Activated B cell treated with CpG ODN at 0.5 μM for 24 hours (primary cell): ENCODE measurements at places on chromosomes 4 and X. TPM values are rescaled to one million over a fixed set of nuclear protein-coding genes. Genes with fewer than 3 reads are reported as not detected.

The CASK gene
- total RNA-seq: 21.5 and 23.0 TPM in 2 replicates

DNA sequence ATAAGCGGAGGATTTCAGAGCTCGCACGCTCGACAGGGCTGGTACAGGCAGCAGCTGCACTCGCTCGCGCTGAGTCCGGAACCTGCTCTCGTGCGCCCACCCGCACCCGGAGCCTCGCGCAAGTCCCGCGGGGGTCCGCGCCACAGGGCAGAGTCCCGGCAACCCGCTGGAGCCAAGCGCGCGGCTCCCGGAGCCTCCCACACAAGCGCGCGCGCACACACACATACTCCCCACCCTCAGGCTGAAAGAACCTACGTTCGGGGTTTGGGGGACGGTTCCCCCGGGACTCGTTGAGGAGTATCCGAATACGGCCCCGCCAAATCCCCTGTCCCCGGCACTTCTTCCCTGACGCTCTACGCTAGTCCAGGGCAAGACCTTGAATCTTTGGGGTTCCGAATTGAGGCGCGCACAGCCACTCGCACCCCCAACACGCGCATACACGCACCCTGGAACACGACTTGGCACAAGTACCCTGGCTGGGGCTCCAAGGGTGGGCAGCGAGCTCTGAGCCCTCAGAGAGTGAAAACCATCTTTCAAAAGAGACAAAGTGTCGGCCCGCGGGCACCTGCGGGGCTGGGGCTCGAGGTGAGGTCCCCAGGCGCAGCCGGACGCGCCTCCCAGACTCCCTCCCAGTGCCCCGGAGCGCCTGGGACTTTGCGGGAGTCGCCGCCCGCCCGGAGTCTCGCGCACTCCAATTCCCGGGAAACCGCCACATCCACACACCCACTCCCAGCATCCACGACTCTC is 952 bp downstream of the ANOS1 start:
- no peaks in the 10 kb centered on the region for H3K36me3 ChIP-seq
- no peak overlapping the region for H3K4me3 ChIP-seq
- H3K4me1 ChIP-seq: no peaks in the 10 kb centered on the region
- DNase-seq: no peak

The SMIM43 gene
- not detected in 2 replicates for total RNA-seq

The MAEA gene
- 67.3 and 73.7 TPM in 2 replicates for total RNA-seq

- no peak for DNase-seq
- no peak overlapping the region for H3K27ac ChIP-seq
- H3K4me1 ChIP-seq: no peaks in the 10 kb centered on the region
- H3K4me3 ChIP-seq: no peak overlapping the region
Observed at GRCh38 chr4:142923619-142924018, 77.5 kb upstream of the INPP4B start.

GRCh38 chrX:126394681-126395080 is 157.9 kb downstream of the DCAF12L1 start:
- no peak overlapping the region for H3K4me3 ChIP-seq
- H3K4me1 ChIP-seq: no peaks in the 10 kb centered on the region
- no peaks in the 10 kb centered on the region for H3K27me3 ChIP-seq
- no peak for DNase-seq
- no peak overlapping the region for H3K27ac ChIP-seq
- no peaks in the 10 kb centered on the region for H3K36me3 ChIP-seq

The RP2 gene
- 11.3 TPM in 2 replicates for total RNA-seq

DNA sequence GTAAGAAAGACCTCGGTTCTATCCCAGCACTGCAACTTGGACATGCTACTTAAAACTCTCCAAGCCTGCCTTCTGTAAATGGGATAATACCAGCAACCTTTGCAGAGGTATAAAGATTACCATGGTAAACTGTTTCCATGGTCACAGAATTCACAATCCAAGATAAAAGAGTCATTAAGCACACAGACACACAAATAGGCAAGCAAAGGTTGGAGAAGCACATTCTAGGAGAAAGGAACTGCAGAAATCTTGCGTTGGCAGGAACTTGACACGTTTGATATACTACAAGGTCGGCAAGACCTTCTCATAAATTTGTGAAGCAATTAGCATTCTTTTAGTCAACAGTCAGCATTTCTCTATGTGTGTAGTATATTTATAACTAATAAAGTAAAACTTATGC is 12.3 kb upstream of the CHRNA9 start:
- no peaks in the 10 kb centered on the region for H3K36me3 ChIP-seq
- H3K27ac ChIP-seq: no peak overlapping the region
- peaks cover 16% of the 10 kb centered on the region for H3K4me1 ChIP-seq
- no peaks in the 10 kb centered on the region for H3K27me3 ChIP-seq
- DNase-seq: no peak

DNA sequence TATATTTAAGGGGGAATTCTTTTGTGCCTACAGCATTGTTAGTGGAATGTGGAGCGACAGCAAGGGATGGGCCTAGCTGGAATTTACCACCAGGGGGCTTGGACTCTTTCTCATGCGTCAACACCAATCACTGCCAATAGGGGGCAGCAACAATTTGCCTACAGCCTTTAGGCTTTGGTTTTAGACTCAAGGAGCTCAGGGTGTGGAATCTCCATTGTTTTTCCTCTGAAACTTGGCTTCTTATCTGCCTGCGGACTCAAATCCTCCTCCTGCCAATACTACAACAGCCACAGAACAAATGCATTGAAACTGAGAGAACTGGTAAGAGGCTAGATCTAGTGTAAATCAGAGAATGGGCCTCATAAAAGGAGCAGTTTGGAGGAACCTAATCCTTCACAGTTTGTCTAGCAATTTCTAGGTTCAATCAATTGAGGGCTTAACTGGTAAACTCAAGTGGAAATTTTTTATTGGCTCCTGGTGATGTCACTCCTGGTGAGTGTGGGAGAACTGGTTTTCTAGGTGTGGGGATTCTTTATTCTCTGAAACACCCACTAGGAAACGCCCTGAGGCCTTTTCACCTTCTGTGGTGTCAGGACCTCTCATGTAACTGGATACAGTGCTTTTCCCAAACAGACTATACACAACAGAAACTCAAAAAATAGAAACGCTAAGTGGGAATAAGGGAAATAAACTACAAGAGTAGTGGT is 27.9 kb upstream of the TMSB4X start:
- no peaks in the 10 kb centered on the region for H3K36me3 ChIP-seq
- DNase-seq: peak; percentile 47
- peaks cover 58% of the 10 kb centered on the region for H3K4me1 ChIP-seq
- peak overlapping the region; percentile 92 for H3K27ac ChIP-seq
- H3K27me3 ChIP-seq: no peaks in the 10 kb centered on the region
- peak overlapping the region; percentile 62 for H3K4me3 ChIP-seq

DNA sequence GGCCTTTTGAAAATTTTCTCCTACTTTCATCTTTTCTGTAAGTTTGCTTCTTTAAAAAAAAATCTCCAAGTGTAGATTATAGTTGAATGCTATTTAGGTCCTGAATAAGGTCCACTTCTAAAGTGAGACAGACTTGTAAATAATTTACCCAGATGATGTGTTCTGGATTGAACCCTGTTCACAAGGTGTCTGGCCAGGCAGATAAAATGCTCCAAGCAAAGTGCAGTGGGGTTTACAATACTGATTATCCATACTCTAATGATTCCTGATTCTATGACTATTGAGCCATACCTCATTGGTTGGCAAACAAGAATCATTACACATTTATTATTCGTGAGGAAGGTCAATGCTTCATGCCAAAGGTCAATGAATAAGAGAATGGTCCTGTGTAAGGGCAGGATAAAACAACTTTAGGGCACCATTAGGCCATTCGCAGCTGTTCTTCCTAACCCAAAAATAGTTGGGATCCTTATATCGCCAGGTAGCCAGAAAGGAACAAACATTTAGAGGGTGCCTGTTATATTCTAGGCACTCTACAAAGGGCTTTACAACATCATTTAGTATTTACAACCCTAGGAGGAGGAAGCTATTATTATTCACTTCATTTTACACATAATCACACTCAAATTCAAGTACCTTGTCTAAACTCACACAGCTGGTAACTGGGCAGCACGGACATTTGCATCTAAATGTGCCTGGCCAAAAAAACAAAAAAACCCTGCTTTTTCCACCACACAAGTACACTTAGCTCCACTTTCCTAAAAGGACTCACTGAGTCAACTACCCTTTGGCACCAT is 18.6 kb upstream of the SAT1 start:
- no peaks in the 10 kb centered on the region for H3K4me1 ChIP-seq
- no peaks in the 10 kb centered on the region for H3K36me3 ChIP-seq
- no peak overlapping the region for H3K27ac ChIP-seq
- DNase-seq: no peak

GRCh38 chr4:131613824-131614216 is 1535.3 kb upstream of the PCDH10 start:
- no peak overlapping the region for H3K4me3 ChIP-seq
- H3K27ac ChIP-seq: no peak overlapping the region
- no peaks in the 10 kb centered on the region for H3K27me3 ChIP-seq
- H3K4me1 ChIP-seq: no peaks in the 10 kb centered on the region

- no peaks in the 10 kb centered on the region for H3K27me3 ChIP-seq
- H3K4me1 ChIP-seq: peaks cover 20% of the 10 kb centered on the region
- H3K4me3 ChIP-seq: peak overlapping the region; percentile 81
- peak; percentile 15 for DNase-seq
Observed at GRCh38 chrX:139930916-139931645, 1.8 kb downstream of the ATP11C start.

The FMR1 gene
- total RNA-seq: 51.8 and 60.3 TPM in 2 replicates

GRCh38 chr4:17068891-17069290 is 170.4 kb upstream of the LDB2 start:
- no peaks in the 10 kb centered on the region for H3K4me1 ChIP-seq
- H3K36me3 ChIP-seq: no peaks in the 10 kb centered on the region
- H3K27ac ChIP-seq: no peak overlapping the region
- no peaks in the 10 kb centered on the region for H3K27me3 ChIP-seq
- no peak for DNase-seq
- no peak overlapping the region for H3K4me3 ChIP-seq

- H3K27me3 ChIP-seq: peaks cover 4% of the 10 kb centered on the region
- H3K4me3 ChIP-seq: no peak overlapping the region
- no peaks in the 10 kb centered on the region for H3K36me3 ChIP-seq
- H3K27ac ChIP-seq: no peak overlapping the region
- no peaks in the 10 kb centered on the region for H3K4me1 ChIP-seq
Observed at GRCh38 chr4:8540991-8541390, 39.2 kb upstream of the GPR78 start.

DNA sequence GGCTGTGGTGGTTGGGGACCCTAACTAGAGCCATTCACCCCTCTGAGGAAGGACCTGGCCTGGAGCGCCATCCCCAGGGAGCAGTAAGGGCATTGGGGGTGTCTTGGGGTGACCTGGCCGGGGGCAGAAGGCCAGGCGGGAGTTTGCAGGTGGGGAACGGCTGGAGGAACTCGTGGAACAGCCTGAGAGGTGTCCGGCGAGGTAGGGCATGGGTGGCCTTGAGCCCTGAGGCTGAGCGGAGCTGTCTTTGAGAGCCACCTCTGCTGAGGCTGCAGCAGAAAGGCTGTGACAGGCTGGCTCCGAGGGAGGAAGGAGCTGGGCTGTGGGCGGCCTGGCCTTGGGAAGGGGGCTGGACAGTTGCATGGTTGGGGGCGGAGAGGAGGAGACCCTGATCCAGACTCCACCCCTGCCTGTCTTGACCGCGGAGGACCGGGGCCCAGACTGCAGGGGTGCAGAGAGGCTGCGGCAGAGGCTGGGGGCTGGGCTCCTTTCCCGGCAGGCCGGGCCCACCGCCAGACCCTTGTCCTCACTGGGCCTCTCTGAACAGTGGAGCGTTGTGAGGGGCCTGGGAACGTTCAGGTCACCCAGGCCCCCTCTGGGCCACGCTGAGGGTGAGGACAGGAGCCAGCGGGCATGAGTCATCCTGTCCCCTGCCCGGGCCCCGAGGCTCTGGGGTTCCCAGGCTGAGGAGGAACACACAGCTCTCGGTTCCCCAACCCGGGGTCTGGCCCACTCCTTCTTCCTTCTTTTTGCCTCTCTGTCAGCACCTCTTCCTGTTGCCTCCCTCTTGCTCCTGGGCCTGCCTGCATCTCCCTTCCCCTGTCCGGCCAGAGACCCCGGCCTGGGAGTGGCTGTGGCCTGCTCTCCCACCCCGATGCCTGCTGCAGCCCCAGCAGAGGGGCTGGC is 8.1 kb downstream of the SH3BP2 start:
- peaks cover 84% of the 10 kb centered on the region for H3K4me1 ChIP-seq
- no peaks in the 10 kb centered on the region for H3K36me3 ChIP-seq
- peak overlapping the region; percentile 75 for H3K27ac ChIP-seq
- H3K27me3 ChIP-seq: no peaks in the 10 kb centered on the region
- H3K4me3 ChIP-seq: peak overlapping the region; percentile 68

DNA sequence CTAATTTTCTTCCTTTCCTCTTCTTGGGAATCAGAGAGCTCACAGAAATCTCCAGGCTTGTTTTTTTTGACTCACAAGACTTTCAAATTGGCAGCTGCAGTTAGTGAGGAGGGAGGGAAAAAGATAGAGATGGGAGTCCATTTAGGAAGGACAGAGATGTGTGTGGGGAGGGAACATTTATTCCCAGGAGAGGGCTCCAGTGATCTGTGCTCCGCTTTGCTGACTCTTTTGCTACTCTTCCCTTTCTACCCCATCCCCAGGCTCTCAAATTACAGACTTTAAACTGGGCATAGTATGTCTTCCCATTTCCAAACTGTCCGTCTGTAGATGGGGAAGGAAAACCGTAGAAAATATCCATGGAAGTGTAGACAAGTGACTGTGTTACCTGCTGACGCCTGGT is 39.1 kb upstream of the UCP1 start:
- H3K36me3 ChIP-seq: no peaks in the 10 kb centered on the region
- DNase-seq: no peak
- no peak overlapping the region for H3K4me3 ChIP-seq

DNA sequence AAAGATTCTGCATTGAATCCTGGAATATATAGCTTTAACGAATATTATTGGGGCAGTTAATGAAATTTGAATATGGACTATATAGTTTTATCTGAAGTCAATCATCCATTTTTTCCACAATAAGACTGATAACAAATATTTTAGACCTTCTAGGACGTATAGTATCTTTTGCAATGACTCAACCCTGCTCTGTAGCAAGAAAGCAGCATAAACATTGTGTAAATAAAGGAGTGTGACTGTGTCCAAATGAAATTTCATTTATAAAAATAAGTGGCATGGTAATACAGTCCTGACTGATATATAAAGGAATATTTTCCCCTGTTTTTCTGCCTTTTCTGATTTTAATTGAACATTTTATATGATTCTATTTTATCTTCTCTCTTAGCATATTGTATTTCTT is 947.7 kb upstream of the SLIT2 start:
- no peak overlapping the region for H3K4me3 ChIP-seq
- H3K27me3 ChIP-seq: no peaks in the 10 kb centered on the region
- no peaks in the 10 kb centered on the region for H3K4me1 ChIP-seq

DNA sequence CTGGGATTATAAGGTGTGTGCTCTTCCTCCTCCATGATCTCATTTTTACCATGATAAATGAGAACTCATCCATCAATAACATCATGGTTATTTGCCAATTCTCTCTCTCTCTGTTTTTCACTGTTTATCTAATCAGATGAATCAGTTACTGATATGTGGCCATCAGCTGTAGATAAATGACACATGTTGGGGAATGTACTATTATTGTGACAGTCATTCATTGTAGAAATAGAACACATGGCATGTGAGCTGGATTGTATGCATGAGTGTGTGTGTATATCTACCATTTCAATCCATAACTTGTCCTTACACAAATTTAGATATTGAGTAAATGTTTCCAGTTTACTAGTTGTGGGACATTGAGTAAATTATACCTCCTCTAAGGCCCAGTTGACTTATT is 53.0 kb downstream of the OSTC start:
- H3K4me3 ChIP-seq: no peak overlapping the region
- H3K27me3 ChIP-seq: peaks cover 5% of the 10 kb centered on the region
- no peaks in the 10 kb centered on the region for H3K4me1 ChIP-seq
- H3K27ac ChIP-seq: no peak overlapping the region

The BGN gene
- total RNA-seq: not detected in 2 replicates

The PABPC5 gene
- total RNA-seq: not detected in 2 replicates
